ENCODE measurements at places on chromosomes 2 and 18. TPM values are rescaled to one million over a fixed set of nuclear protein-coding genes. Genes with fewer than 3 reads are reported as not detected.

- DNase-seq = no peak
Observed at GRCh38 chr2:239014458-239015217, 166.8 kb downstream of the TWIST2 start.

PRKAG3 gene
- polyA plus RNA-seq = 0.08 TPM

DNA sequence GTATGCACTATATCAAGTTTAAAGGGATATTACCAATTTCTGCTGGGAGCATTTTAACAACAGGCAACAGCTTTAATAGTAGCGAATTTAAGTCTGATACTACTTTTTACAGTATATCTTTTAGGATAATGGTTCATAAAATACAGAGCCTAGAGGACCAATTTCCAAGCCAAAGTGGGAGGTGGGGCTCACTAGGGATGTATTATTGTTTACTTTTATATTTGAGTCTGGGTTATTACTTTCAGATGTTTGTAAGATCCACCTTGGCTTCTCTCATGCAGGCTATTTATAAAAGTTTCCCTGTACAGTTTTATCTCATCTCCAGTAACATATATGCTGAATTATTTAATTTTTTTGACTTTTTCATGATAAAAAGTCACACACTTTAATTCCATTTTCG, 242.0 kb downstream of the CMPK2 start:
- no peak for DNase-seq

DNA sequence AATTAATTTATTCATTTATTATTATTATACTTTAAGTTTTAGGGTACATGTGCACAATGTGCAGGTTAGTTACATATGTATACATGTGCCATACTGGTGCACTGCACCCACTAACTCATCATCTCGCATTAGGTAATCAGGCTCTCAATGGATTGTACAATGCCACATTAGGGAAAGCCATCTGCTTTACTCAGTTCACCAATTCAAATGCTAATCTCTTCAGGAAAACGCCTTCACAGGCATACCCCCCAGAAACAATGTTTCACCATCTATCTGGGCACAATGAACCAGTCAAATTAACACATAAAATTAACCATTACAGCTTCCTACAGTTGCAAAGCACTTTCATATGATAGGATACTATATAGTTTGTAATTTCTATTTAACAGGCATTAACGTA, 84.8 kb upstream of the DNAJC10 start:
- no peak for DNase-seq

RAMP1 gene
- 129 TPM for polyA plus RNA-seq

- no peak for DNase-seq
Observed at GRCh38 chr2:171824086-171824485, 70.0 kb downstream of the SLC25A12 start.

GRCh38 chr2:235606004-235606715, 112.3 kb downstream of the AGAP1 start:
- DNase-seq = no peak

DNA sequence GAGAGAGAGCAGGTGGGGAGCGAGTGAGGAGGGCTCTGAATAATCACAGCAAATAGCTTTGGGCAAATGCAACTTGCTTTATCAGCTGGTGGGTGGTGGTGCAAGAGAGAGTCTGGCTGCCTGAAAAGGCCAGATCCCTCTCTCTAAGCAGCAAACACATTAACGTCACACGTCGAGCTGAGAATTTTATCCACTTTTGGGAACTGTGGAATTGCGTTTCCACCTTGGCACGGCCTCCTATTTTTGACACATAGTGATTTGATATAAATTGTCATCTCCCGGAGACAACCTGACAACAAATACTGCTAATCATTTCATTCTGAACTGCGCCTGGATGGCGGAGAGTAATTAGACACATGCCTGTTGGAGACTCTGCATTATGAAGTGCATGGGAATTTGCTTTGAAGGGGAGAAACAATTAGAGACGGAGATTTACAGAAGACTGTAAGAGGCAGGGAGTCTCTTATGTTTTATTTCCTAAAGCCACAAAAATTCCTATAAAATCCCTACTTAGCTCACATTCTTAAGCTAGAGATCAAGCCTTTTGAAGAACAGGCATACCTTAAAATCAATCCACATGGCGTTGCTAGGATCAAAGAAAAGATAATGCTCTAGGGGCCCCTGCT, 634.1 kb downstream of the TDRD15 start:
- no peak for DNase-seq

GRCh38 chr2:86671337-86671981, 47.8 kb upstream of the RNF103 start:
- no peak for DNase-seq

DNA sequence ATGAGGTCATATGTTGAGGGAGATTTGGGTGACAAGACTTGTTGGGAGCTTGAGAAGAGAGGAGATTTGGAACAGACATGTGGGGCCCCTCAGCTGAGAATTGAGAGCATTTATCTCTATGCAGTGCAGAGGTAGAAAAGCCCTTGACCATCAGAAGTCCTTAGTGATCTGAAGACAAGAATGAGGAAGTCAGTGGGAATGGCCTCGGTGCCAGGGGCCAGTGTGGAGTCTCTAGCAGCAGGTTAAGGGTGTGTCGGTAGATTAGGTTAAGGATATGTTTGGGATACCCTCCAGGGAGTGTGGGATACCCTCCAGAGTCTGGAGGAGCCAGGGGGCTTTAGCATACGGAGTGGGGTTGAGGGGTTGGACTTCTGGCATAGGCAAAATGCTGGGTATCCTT, 41.6 kb downstream of the FBXO48 start:
- no peak for DNase-seq

CRYBA2 gene
- polyA plus RNA-seq = not detected

PLCD4 gene
- polyA plus RNA-seq = 0.51 TPM

GRCh38 chr2:216039918-216040317, 26.6 kb upstream of the MREG start:
- no peak for DNase-seq

DNA sequence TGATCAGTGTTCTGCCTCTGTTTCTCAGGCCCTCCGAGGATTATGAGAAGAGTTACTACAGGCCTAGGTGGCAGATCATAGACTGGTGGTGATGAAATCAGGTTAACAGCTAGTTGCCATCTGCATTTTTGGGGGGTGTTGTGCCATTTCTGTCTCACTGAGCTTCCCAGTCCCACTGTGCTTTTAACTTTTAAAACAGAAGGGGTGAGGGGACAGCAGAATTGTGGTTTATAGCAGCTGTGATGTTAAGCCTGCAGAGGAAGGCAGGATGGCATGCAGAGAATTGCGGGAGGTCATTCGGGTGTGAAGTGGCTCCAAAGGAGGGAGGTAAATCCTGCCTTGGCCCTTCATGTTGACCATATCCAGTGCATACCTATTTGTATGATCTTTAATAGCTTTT, 5.0 kb downstream of the CAB39 start:
- DNase-seq = no peak

DNA sequence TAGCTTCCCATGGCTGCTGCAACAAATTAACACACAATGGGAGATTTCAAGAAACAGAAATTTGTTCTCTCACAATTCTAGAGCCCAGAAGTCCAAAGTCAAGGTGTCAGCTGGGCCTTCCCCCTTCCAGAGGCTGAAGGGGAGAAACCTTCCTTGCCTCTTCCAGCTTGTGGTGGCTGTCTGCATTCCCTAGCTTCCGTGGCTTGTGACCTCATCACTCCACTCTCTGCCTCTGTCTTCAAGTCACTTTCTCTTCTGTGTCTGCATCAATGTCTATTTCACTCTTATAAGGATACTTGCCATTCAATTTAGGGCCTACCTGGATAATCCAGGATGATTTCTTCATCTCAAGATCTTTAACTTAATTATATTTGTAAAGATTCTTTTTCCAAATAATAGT, 16.8 kb upstream of the SRBD1 start:
- DNase-seq = no peak

ANKRD62 gene
- not detected for polyA plus RNA-seq

STPG4 gene
- not detected for polyA plus RNA-seq

- DNase-seq = no peak
Observed at GRCh38 chr2:39615675-39616074, 50.0 kb upstream of the TMEM178A start.

- DNase-seq = no peak
Observed at GRCh38 chr18:21857871-21858270, 117.3 kb downstream of the MIB1 start.

FAM161A gene
- 0.54 TPM for polyA plus RNA-seq

- DNase-seq = no peak
Observed at GRCh38 chr2:176165370-176166050, 8.4 kb downstream of the HOXD3 start.

INO80D gene
- polyA plus RNA-seq = 0.76 TPM

SOCS6 gene
- 6.9 TPM for polyA plus RNA-seq

GRCh38 chr18:3526421-3527354, 76.7 kb downstream of the TGIF1 start:
- DNase-seq = no peak

BCL2 gene
- 0.40 TPM for polyA plus RNA-seq

- DNase-seq = no peak
Observed at GRCh38 chr18:46261799-46262198, 157.6 kb downstream of the HAUS1 start.

DNA sequence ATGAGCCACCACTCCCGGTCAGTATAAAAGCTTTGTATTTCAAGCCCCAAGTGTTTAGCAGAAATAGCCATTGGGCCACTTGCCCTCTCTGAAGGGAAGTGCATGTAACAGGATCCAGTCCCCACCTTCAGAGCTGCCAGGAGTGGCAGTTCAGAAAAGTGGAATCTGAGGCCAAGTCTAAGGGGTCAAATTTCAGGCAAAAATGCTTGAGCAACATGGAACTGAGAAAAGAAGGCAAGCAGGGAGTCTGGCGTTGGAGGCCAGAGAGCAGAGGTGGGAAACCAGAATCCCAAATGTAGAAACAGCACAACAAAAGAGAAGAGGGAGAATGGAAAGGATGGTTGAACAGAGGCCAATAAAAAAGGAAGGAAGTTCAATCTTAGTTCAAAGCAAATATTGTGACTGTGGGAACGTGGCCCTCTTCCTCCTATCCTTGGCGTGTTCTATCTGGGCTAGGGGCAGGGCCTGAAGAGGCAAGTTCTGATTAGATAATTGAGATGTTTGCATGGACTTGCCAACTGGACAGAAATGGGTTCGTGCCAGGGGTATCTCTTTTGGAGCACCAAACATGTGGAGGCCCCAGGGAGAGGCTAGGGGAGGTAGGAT, 102.2 kb downstream of the AP1S3 start:
- no peak for DNase-seq

DNA sequence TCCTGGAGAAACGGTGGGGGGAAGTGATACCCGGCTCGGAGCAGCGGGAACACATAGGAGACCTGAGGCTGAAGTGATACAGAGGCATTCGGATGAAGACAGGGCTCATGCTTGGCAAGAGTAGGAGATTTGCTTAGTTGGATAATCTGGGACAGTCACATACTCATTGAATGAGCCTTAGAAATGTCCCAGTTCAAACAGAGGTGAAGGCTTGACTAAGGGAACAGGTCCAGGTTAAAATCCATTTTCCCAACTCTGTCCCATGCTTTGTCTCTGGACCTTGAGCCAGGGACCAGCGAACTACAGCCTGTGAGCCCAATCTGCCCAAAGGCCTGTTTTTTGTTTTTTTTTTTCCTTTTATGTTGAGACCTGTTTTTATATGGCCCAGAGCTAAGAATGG, 1.3 kb downstream of the UGT1A6 start:
- DNase-seq = no peak

EFR3B gene
- 0.14 TPM for polyA plus RNA-seq

DNA sequence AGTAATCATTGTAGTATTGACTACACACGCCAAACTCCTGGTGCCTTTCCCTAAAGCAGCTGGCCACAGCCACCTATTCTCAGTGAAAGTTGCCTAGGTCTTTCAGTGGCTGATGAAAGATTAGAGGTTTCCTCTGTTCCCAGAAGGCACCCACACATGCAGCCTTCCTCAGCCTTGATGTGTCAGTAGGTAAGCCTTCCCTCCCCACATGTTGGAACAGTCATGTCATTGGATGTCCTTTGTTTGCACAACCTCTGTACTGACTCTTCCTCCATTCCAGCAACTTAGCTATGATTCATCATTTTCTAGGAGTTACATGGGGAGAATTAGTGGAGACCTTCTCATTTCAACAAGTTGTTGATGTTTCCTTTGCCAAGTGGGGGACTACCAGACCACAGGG, 630.8 kb upstream of the SLC39A10 start:
- no peak for DNase-seq

DNA sequence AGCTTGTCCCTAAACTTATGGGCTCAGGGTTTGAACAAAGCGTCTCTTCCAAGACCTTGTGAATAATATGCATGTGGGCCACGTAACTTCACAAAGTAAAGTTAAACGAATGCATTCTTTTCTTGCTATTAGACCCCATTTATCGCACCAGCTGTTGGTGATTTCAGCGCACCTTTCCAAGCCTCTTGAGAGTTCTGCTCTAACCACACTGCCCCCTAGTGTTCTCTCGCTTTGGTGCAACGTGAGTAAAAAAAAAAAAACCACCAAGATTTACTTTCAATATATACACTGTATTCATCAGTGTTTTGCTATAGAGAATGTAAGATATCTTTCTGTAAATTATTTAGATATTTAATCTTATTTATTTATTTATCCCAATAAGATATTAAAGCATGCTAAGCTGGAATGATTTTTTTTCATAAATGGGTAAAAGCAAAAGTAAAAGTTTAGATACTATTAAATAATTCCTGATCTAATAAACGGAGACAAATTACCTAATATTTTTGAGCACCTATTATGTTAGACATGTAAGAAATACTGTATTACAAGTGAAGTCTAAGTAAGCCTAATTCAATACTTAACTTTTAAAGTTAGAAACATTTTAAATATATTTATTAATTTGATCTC, 459.5 kb downstream of the DLGAP1 start:
- peak; percentile 62 for DNase-seq

- no peak for DNase-seq
Observed at GRCh38 chr18:63664571-63664970, 2.9 kb upstream of the SERPINB3 start.

KRTCAP3 gene
- 6.7 TPM for polyA plus RNA-seq

- no peak for DNase-seq
Observed at GRCh38 chr2:47782381-47782670, 619 bp upstream of the MSH6 start.

- DNase-seq = no peak
Observed at GRCh38 chr2:132518302-132518701, 101.7 kb downstream of the GPR39 start.

DNA sequence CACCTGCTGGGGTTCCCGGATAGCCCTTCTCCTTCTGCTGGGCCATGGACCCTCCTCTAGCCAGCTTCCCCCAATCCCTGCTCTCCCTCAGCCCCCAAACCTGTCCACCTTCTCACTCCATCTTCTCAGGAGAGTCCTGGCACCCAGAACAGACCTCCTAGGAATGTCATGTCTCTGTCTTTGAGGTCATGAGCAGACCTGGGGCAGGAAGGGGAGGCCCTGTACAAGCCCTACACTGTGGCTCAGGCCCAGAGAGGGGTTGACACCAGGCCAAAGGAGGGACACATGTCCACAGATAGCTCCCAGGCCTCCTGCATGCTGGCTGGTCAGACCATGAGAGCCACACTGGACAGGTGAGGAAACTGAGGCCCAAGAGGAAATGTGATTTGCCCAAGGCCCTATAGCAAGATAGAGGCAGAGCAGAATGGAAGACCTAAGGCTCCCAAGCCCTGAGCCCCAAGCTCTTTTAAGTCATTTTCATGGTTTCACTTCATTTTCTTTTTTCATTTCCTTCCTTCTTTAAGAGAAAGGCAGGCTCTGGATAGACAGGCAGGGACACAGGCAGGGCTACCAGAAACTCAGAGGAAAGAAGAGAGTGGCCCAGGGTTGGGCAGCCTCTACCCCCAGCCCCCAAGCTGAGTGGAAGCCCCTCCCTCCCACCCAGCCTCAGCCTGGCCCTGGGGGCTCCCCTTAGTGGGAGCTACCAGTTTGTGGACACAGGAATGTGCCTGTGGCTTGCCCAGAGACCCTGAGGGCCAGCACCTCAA, 159.7 kb downstream of the SMAD7 start:
- DNase-seq = no peak

- no peak for DNase-seq
Observed at GRCh38 chr2:8544171-8544785, 137.6 kb upstream of the ID2 start.
